ENCODE measurements at places on chromosomes 3 and 15.

DNA sequence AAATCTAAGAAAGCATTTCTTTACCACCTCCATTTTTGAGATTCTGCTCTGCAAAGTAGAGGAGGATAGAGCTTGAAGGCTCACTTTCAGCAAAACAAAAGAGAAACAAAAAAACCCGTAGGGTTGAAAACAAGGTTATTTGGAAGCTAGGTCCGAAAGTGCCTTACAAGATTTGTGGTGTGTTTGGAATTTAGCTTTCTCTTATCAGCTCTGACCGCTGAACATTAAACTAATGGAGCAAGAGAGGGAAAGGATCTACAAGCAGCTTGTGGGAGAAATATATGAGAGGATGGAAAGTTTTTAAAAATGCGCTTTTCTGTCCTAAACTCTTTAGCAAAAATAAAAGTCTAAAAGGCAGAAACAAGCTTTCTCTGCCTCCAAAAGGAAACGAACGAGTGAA, 545.5 kb downstream of the NTRK3 start:
- no peak for DNase-seq

DNA sequence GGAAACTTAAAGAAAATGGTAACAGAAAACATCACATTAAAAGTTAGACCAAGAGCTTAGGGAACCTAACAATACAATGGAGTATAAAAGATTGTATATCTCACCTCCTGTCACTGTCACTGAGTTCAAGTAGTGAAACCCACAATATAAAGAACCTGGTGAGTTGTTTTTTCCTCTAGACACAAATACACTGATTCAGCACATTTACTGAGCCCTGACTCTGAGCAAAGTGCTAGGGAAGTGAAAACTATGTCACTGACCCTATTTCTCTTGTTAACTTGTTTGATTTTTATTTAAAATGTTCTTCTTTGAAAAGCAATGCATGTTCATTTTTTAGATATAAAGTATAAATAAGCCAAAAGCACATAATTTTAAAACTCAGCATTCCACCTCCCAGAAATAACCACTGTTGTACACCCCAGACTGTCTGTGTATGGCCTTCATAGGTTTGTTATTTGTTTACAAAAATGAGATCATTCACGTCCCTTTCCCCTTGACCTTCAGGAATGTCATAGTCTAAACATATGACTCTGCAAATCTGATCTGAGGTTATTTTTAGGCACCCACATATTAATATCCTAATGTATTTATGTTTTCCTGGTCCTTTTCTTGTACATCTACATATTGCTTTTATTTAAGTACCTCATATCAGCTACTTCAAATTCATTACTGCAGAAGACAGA, 69.2 kb upstream of the CSTA start:
- no peak for DNase-seq

DNA sequence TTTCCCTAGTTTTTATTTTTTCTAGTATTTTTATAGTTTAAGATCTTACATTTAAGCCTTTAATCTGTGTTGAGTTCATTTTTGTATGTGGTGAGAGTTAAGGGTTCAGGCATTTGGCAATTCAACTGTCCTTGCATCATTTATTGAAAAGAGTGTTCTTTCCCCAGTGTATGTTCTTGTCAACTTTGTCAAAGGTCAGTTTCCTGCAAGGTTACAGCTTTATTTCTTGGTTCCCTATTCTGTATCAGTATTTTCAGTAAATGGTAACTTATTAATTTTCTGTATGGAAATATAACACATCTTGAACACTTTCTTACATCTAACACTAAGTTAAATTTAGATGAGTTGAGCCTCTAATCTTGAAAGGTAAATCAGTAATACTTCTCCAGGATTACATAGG, 1770.1 kb downstream of the OTOL1 start:
- no peak for DNase-seq

DNA sequence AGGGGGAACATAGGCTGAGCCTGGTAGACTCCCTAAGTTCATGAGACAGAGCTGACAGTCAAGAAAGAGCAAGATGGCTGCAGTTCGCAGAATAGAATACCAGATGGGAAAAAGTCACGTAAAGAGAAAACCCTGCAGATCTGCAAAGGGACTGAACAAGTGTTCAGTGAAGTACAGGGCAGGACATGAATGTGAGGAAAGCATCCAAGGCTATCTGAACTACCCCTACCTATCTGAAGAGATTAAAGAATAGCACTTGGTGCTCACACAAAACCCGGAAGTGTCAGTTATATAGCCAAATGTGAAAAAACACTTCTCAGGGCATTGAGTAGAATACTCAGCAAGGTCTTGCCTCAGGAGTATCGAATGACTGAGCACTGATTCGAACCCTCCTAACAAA, 44.0 kb downstream of the GOLGB1 start:
- DNase-seq = no peak

DNA sequence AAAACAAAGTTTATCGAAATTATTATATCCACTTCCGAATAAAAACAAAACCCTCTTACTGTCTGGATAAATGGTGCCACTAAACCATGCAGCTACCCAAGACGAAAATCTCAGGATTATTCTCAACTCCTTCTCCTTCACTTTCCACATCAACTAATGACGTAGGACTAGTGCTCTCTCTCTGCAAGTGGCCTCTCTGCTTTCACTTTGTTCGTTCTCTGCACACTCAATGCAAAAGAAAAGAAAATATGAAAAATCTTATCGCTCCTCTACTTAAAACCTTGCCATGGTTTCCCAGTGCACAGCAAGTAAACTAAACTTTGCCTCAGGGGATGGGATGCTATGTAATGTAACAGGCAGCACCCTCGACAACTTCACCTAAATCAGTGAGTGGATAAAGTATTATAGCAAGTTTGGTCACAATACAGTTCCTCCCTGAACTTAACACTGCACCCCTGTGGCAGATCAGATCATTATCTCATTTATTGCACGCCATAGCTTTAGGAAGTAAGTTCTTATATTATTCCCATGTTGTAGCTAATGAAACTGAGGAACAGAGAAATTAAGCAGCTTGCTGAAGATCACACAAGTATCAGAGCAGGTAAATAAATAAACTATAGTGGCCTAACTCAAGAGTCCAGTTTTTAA, 262.7 kb upstream of the GADL1 start:
- no peak for DNase-seq

- DNase-seq = no peak
These were observed 1.8 kb downstream of the ARL8B start for GRCh38 chr3:5123937-5124336.

GRCh38 chr15:29867241-29868000, 45.2 kb upstream of the TJP1 start:
- DNase-seq = no peak

GRCh38 chr3:147318900-147319299, 87.4 kb downstream of the ZIC4 start:
- no peak for DNase-seq

Measured in stimulated activated CD4-positive, alpha-beta T cell treated with anti-CD3 and anti-CD28 coated beads, Interleukin-4, amount 100 ng/mL, for 48 hours (primary cell).